ENCODE measurements at places on chromosomes 2 and 18.

- no peak for DNase-seq
These were observed 6.6 kb downstream of the D2HGDH start for GRCh38 chr2:241741016-241741415.

GRCh38 chr2:36783246-36783645 lies 86.7 kb downstream of the VIT start:
- peak; percentile 48 for DNase-seq

DNA sequence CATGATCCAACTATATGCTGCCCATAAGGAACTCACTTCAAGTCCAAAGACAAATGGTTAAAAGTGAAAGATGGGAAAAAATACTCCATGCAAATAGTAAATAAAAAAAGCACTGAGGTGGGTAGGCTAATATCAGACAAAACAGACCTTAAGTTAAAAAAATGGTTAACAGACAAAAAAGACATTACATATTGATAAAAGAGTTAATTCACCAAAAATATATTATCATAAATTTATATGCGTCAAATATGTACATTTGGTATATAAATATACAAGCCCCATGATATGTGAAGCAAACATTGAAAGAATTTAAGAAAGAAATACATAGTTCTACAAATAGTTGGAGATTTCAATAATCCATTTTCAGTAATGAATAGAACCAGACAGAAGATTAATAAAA lies 31.0 kb downstream of the ROCK1 start:
- DNase-seq, result no peak

DNA sequence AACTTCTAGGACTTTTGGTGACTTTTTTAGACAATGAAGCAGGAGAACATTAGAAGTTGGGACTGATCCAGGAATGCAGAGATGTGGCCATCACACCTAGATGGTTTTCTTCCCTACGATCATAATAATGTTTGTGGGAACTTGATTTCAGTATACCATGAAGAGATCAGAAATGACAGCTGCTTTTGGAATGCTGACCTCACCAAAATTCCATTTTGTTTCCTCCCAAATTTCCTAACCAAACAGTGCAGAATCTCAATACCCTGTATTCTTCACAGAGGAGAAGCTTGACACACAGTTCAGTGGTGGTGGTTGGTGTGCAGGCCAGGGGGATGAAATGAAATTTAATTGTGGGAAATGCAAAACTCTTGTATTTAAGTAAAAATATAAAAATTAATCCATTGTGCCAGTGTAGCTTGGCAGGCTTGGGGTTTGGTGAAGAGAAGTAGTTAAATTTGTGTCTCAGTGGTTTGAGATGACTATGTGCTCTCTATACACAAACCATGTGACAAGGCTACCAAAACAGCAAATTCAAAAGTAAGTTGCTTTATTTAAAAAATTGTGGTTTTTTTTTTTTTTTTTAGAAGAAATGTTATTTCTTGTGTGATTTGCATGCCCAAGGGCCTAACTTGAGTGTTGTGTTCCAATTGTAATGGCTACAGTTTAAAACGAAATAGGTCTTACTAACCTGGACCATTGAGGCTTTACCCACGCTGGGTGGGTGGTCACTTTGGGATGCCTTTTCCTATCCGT lies 252.4 kb downstream of the LPIN1 start:
- no peak for DNase-seq

- DNase-seq, result no peak
These were observed 88.3 kb downstream of the ZNF516 start for GRCh38 chr18:76406791-76407190.

DNA sequence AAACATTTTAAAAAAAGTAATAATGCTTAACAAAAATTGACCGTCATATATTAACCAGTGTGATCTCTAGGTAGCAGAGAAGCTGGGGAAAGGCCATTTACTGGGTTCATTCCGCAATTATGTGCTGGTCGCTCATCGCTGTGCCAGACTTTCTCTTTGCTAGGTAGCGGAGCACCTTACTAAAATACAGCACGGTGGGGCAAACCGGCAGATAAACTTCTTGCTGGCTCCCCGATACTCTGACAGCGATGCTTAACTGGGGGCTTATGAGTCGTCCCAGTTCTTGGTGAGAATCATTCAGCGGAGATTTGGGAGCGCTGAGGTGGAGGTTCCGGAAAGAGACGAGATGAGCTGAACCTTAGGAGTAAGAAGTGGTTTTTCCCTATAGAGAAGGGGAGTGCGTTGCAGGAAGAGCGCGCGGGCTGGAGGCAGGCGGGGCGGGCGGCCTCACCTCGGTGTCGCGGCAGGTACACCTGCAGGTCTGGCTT lies 605 bp downstream of the C2orf68 start:
- DNase-seq, result no peak

GRCh38 chr2:238938401-238939055 lies 90.6 kb downstream of the TWIST2 start:
- peak; percentile 41 for DNase-seq

- no peak for DNase-seq
These were observed 532.0 kb upstream of the FSHR start for GRCh38 chr2:49686291-49686690.

DNA sequence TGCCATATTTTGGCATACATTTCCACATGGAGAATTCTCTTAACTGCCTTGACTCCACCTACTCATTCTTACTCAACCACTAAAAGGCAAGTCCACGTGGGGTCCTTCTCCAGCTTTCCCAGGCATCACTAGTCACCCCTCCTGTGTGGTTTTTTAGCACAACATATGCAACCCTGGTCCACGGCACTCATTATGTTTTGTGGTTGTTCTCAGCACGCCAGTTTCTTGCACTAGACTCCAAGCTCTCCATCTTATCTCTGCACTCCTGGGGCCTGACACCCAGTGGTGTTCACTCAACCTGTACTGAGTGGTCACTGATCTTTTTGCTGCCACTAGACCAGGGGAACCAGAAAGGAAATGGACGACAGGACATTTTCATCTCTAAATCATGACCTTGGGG lies 18.0 kb downstream of the MARCHF4 start:
- DNase-seq, result no peak

GRCh38 chr18:26362021-26362420 lies 135.8 kb downstream of the TAF4B start:
- DNase-seq, result no peak

GRCh38 chr2:227627769-227628168 lies 10.5 kb downstream of the SCYGR4 start:
- DNase-seq, result no peak

- no peak for DNase-seq
These were observed 22.9 kb downstream of the INO80C start for GRCh38 chr18:35474884-35475283.

DNA sequence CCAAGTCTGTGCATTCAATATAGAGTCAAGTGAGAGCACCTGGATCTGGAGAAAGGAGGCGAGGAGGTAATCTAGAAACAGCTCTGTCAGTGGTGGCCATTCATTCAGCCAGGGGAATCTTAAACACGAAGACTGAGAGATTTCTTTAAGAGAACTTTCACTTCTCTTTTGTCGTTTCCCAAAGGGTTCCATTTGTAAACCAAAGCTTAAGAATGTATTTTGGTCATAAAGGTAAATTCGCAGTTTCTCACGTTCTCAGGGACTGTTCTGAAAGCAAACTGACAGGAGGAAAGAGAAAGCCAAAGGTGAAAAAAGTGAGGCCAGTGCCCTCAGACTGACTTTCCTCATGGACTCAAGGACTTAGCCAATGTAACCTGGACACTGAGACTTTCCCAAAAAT lies 513.5 kb downstream of the CMPK2 start:
- no peak for DNase-seq

DNA sequence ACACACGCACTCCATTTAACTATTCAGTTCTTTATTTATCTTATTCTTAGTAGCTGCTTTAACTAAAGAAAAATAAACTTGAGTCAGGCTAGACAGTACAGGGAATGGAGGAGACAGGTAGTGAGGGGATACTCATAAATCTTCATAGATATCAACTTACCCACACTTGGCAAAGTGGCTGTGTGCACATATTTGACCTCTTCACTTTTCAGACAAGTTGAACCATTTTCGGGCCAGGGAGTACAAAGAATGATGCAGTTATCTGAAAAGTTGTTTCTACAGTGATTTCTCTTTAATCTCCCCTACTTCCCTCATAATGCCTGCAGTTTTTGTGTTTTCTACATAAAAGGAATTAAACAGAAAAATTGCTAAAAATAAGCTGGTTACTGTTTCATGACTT lies 307.5 kb downstream of the GULP1 start:
- DNase-seq, result no peak

GRCh38 chr2:40343902-40344301 lies 108.0 kb downstream of the SLC8A1 start:
- DNase-seq, result no peak

- DNase-seq, result no peak
These were observed 21.2 kb downstream of the HS1BP3 start for GRCh38 chr2:20629581-20630171.

GRCh38 chr18:8431036-8431435 lies 178.2 kb upstream of the RAB12 start:
- DNase-seq, result no peak

- DNase-seq, result peak; percentile 26
These were observed at the start of gene ZNF385B for GRCh38 chr2:179861416-179862067. Gene ZNF385B, minus strand, starts transcription at chr2:179861612.

- DNase-seq, result no peak
These were observed 342.2 kb downstream of the RND3 start for GRCh38 chr2:150145299-150145692.

GRCh38 chr2:212005085-212005671 lies 533.4 kb downstream of the ERBB4 start:
- DNase-seq, result peak; percentile 14

DNA sequence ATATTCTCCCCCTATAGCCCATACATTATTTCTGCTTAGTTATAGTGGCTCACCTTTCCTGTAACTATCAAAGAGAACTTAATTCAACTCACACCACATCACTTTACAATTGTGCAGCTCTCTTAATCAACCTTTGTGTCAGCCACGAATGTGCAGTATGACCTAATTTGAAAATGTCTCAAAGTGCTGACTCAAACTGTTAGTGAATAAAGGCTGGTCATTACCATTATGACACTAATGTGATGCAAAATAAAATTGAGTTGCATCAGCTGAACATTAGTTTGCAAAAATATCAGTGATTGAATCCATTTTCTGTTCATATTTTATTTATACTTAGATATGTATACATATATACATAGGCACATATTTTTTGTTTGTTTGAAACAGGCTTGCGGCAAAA lies 251.8 kb downstream of the MEIS1 start:
- no peak for DNase-seq

GRCh38 chr2:117961201-117961600 lies 52.7 kb downstream of the CCDC93 start:
- DNase-seq, result no peak

DNA sequence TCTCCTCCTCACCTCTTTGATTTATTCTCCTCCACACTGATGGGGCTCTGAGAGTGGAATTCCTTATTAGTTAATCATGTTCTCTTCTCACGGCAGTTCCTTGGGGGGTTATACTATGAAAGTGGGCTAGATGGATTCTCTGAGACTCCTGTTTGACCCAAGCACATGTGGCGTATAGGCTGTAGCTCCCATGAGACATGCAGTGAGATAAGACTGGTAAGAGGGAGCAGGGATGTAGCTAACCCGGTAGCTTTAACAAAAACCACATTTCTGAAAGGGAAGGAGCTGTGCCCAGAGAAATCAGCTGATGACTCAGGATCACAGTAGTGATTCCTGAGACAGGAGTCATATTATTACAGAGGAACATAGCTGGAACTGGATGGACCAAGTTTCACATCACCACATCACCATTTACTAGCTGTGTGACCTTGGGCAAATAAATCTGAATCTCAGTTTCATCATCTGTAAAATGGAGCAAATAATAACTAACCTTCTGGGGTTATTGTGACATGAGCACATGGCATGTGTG lies 82.9 kb downstream of the CRIM1 start:
- DNase-seq, result no peak

DNA sequence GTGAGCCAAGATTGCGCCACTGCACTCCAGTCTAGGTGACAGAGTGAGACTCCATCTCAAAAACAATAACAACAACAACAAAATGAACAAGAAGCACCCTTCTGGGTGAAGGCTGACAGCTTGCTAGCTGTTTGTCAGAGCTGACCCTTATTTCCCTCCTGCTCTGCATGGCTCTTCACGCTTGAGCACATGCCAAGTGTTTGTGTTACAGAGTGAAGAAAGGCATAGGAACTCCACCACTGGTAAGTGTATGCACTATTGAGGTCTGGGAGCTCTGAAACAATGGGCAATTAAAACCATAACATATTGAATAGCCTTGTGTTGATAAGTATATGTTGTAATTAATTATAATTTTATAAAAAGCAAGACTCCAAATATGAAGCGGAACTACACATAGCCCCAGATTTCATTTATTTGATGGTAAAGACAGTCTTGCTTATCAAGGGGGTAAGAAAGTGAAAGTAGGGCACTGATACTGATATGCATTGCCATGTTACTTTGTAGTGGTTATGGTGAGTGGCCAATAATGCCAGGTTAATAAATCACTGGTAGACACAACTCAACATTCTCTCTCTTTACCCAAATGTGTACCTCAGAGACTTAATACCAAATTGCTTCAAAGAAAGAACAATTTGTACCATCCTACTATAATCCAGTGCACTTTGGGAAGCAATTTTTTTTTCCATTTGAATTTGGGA lies 163.4 kb downstream of the VWC2L start:
- DNase-seq, result peak; percentile 48

- DNase-seq, result no peak
These were observed 81.1 kb downstream of the SLC66A3 start for GRCh38 chr2:11236335-11236734.

DNA sequence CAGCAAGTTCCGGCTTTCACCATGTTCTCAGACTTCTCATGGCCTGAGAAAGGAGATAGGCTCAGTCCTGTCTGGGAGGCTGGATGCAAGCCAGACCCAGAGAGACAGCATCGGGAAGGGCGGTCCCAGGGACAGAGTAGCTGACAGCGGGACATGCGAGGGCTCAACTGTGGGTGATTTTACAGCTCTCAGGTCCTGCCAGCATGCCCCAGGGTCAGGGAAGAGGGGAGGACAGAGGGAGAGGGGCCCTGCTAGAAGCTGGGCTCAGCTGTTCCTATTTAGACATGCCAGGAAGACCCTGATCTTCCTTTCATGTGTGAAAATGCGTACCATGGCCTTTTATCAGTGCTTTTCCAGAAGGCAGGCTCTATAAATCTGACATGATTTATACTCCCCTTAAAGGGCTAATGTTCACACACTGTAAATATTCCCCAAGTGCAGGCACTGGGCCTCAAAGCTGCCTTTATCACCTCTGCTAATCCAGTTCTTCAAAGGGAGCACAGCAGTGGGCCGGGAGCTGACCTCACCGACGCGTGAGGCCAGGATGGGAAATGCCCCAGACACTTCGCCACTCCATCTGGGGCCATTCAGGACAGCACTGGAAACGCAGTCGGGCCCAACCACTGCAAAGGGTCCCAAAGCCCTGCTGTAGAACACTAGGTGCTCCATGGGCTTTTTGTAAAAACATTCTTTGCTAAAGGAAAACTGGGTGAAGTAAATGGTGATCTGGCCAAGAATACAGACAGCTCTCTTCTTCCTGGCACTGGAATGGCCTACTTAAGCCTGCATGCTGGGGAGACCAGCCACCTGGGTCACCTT lies 96.1 kb upstream of the LMAN1 start:
- no peak for DNase-seq

DNA sequence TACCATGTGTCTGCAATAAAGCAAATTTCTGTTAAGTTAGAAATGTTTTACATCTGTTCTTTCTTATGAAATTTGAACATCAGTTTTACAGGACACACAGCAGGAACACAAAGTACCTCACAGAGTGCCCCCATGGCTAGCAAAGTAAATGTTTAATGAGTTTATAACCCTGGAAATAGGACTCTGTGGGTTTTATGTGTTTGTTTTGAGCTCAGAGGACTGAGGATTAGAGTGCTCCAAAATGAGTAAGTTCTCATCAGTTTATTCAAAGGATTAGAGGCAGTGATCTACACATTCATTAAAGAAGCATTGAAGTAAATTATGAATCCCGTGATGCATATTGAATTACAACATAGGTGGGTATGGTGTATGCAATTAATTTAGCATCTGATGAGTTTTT lies 281.8 kb downstream of the GULP1 start:
- DNase-seq, result no peak
